NCI-H1105 (cell line): ENCODE measurements at places on chromosomes 2 and 18.

DNA sequence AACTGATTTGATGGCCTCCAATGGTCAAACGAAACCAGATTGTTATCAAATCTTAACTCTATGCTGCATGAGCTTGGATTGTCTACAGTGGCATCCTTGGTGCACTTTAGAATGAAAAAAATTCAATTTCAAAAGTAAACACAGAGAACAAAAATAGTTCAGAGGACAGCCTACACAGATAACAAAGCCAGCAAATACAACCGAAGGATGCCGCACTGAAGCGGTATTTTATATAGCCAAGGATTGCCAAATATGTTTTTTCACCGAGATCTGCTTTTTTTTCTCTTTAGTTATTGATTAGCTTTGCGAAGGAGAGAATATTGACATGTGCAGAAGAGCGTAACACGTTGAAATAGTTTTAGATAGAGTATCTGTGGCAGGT lies 72.0 kb downstream of the SLC4A3 start:
- DNase-seq, result no peak

DNA sequence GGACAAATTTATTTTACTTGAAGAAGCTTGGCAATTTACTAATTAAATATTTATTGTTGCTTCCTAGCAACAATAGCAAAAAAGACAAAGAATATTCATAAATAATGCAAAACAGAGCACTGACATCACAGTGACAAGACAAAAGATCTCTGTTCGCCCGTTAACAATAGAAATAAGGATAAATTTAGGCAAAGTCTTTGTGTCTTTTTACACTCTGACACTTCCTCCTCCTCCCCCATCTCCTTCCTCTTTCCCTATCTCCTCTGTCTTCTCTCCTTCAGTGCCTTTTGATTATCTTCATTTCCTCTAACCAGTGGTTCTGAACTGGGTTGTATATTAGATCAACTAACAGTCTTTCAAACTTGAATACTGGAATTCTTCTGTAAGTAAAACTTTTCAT lies 808.4 kb downstream of the ERBB4 start:
- DNase-seq, result no peak

GRCh38 chr2:172884336-172884735 lies 148.7 kb downstream of the RAPGEF4 start:
- no peak for DNase-seq

DNA sequence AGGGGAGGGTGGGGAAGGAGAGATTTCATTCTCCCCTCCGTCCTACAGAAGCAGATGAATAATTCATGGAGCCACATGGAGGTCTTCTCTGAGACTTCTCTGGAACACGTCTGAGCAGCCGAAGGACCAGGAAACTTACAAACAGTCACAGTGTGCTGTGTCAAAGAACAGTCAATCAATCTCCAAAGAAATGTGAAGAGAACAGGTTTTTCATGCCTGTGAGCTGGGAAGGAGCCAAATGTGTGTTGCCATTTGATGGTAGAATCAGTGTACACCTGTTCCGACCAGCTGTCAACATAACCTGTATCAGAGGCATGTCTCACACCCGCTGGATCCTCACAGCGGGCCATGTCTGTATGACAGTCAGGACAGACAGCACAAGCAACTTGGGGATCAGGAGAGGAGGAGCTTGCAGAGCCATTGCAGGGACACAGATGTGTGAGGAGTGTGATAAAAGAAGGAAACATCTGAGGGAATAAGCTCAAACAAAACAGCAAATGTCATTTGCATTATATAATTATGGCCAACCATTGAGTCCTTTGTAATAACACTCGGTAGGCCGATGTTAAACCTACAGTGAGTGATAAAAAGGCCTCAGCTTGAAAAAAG lies 298.5 kb downstream of the EN1 start:
- DNase-seq, result no peak

GRCh38 chr2:177549171-177549570 lies 156.6 kb downstream of the AGPS start:
- DNase-seq, result no peak

DNA sequence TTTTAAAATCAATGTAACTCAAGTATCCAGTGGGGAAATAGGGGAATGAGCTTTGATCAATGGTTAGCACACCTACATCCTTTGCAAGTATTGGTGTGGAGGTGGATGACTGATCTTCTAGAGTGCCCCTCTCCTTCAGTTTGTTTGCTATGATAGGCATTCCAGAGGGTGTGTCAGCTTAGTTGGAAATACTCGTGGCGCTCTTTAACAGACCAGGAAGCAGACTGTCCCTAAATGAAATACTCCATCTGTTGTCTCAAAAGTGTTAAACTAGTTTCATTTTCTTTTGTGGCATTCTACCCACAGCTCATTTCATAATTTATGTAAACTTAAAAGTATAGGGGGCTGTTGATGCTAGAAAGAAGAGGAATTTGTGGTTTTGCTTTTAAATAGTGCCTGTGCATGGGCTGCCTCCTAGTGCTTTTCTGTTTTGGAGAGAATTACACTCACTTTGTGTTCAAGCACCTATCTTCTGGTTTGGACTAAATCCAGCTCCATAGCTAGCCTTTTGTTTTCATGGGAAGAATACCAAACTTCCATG lies 66.2 kb downstream of the STAT1 start:
- peak; percentile 45 for DNase-seq

- no peak for DNase-seq
Observed at GRCh38 chr2:182043021-182043420, 57.4 kb downstream of the PPP1R1C start.

GRCh38 chr2:61335187-61335586 lies 135.7 kb downstream of the USP34 start:
- DNase-seq, result no peak

- DNase-seq, result no peak
Observed at GRCh38 chr18:47821314-47821713, 109.1 kb downstream of the SMAD2 start.

- DNase-seq, result no peak
Observed at GRCh38 chr2:205025580-205026240, 480.4 kb downstream of the PARD3B start.

GRCh38 chr2:224444783-224445182 lies 42.9 kb upstream of the FAM124B start:
- no peak for DNase-seq
